ENCODE measurements at places on chromosomes 11 and 22. TPM values are rescaled to one million over a fixed set of nuclear protein-coding genes. Genes with fewer than 3 reads are reported as not detected.

Gene DBX1
- total RNA-seq: 0.15 TPM

Gene CLTCL1
- 11.7 TPM for total RNA-seq

Gene SCN3B
- total RNA-seq: 0.64 TPM

- H3K4me1 ChIP-seq: no peaks in the 10 kb centered on the region
- H3K4me3 ChIP-seq: peak overlapping the region; percentile 85
- no peak for DNase-seq
- no peak overlapping the region for H3K27ac ChIP-seq
These were observed 25.1 kb downstream of the RGL4 start for GRCh38 chr22:23715806-23716375.

GRCh38 chr11:9038541-9038940, 34.7 kb upstream of the NRIP3 start:
- no peaks in the 10 kb centered on the region for H3K27me3 ChIP-seq
- H3K4me1 ChIP-seq: no peaks in the 10 kb centered on the region
- H3K27ac ChIP-seq: no peak overlapping the region
- H3K4me3 ChIP-seq: no peak overlapping the region
- H3K36me3 ChIP-seq: no peaks in the 10 kb centered on the region

DNA sequence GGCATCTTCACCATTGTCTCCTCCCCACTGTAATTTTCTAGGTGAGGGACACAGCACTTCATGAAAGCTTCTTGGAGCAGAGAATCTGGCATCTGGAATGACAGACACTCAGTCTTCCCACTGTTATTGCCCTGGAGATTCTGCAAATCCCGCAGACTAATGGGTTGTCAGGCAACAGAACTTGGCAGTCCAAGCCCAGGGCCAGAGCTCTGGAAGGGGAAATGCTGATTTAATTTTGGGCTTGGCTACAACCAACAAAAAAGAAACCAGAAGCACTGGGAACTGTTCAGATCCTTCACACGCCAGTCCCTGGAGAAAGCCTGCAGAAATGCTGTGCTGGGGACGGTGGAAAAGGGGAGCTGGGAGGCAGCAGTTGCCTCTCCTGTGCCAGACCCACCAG, 71.5 kb upstream of the BID start:
- peaks cover 11% of the 10 kb centered on the region for H3K36me3 ChIP-seq
- H3K27me3 ChIP-seq: no peaks in the 10 kb centered on the region
- no peaks in the 10 kb centered on the region for H3K4me1 ChIP-seq
- no peak overlapping the region for H3K27ac ChIP-seq
- no peak overlapping the region for H3K4me3 ChIP-seq

DNA sequence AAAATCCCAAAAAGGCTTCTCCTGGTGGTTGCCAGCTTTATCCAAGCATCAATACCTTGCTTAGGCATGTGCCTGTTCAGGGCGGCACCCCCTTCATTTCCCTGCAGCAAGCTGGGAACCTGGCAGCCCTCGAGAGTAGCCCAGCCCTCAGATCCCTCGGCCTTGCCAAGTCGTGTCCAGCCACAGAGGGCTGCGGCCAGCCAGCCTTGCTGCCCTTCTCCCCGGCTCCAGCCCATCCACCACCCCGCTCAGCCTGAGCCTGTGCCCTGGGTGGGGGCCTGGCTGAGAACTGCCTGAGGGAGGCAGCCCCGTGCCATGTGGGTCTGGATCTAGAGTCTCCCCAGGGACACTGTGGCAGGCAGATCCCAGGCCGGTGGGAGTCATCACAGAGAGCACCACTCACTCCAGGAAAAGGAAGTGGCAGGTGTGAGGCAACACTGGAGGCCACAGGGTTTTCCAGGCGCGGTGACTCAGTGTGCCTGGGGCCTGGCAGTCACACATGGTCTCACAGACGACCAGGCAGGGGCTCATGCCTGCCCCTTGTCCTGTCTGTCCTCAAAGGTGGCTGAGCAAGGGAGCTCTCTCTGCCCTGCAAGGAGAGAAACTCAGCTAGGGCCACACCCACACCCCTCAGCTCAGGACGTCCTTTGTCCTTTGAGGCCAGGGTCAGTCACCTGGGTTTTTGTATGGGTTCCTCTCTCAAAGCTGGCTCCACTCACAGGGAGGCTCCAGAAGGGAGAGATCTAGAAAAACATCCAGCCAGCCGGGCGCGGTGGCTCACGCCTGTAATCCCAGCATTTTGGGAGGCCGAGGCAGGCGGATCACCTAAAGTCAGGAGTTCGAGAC, 12.2 kb upstream of the CDC42BPG start:
- H3K27ac ChIP-seq: no peak overlapping the region
- no peak for DNase-seq
- H3K4me3 ChIP-seq: no peak overlapping the region

GRCh38 chr11:73313652-73314051, 5.6 kb downstream of the ARHGEF17 start:
- H3K36me3 ChIP-seq: peaks cover 2% of the 10 kb centered on the region
- H3K4me1 ChIP-seq: no peaks in the 10 kb centered on the region
- no peak for DNase-seq
- no peak overlapping the region for H3K4me3 ChIP-seq
- H3K27ac ChIP-seq: no peak overlapping the region
- no peaks in the 10 kb centered on the region for H3K27me3 ChIP-seq

Gene NAALAD2
- total RNA-seq: 1.8 TPM

GRCh38 chr11:131522851-131523250, 152.4 kb downstream of the NTM start:
- no peaks in the 10 kb centered on the region for H3K27me3 ChIP-seq
- H3K36me3 ChIP-seq: no peaks in the 10 kb centered on the region
- no peaks in the 10 kb centered on the region for H3K4me1 ChIP-seq
- no peak for DNase-seq

DNA sequence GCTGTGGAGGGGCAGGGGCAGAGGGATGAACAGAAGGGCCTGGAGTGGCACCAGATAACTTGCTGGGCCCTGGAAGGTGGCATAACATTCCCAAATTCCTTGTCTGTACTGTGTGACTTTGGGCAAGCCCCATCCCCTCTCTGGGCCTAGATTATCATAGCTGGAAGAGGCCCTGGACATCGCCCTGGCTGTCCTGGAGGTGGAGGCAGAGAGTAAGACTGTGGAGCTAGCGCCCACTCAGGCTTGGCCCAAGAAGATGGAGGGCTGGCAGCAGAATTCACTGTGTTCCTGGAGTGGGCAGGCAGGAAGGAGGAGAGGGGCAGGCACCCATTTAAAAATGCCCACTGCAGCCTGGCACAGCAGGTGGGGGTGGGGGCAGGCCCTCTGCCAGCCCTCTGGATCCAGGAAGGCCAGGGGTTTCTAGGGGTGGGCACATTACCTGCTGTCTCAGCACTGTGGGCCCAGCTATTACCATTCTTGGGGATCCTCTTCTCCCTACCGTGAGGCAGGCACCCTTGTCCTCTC, 22.6 kb downstream of the ARHGEF17 start:
- H3K27me3 ChIP-seq: peaks cover 28% of the 10 kb centered on the region
- H3K4me3 ChIP-seq: no peak overlapping the region
- DNase-seq: no peak

GRCh38 chr11:72685560-72686480, 11.6 kb upstream of the PDE2A start:
- H3K4me3 ChIP-seq: no peak overlapping the region
- DNase-seq: no peak
- peaks cover 37% of the 10 kb centered on the region for H3K36me3 ChIP-seq
- H3K27me3 ChIP-seq: no peaks in the 10 kb centered on the region
- no peaks in the 10 kb centered on the region for H3K4me1 ChIP-seq

Gene ME3
- total RNA-seq: 2.2 TPM

Gene TRPM5
- not detected for total RNA-seq

Gene NNMT
- total RNA-seq: not detected

- H3K27ac ChIP-seq: no peak overlapping the region
- H3K4me3 ChIP-seq: no peak overlapping the region
These were observed 84.4 kb downstream of the MED15 start for GRCh38 chr22:20591660-20592310.

- DNase-seq: no peak
- H3K4me1 ChIP-seq: peaks cover 5% of the 10 kb centered on the region
These were observed 3.6 kb upstream of the ME3 start for GRCh38 chr11:86676010-86676409.

DNA sequence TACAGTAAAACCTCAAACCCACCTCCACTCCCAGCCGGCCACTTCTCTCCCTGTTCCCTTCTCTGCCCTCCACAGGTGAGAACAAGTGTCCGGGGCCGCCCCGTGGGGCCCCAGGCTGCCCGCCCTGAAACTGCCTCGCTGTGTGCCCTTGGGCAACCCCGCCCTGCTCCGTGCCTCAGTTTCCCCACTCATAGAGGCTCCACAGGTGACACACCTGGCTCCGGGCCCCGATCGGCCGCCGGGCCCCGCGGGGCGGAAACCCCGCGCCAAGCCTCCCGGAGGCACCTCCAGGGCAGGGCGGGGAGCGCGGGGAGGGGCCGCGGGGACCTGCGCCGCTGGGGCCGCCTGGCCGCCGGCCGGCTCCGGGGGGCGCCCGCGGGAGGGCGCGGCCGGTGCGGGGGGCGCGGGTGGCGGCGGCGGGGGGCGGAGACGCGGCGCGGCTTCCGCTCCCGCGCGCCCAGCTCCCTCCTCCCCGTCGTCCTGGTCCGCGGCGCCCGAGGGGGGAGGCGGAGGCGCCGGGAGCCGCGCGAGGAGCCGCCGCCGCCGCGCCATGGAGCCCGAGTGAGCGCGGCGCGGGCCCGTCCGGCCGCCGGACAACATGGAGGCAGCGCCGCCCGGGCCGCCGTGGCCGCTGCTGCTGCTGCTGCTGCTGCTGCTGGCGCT, at the start of gene LRP5:
Gene LRP5, plus strand, starts transcription at position 475 of the 663 bp plus-strand sequence. Its CDS starts 124 bp downstream, at position 599.
- no peak for DNase-seq
- H3K27ac ChIP-seq: no peak within 1 kb of the TSS
- no peaks in the 10 kb centered on the region for H3K36me3 ChIP-seq
- peaks cover 2% of the 10 kb centered on the region for H3K4me1 ChIP-seq
- H3K4me3 ChIP-seq: peak within 1 kb of the TSS; percentile 87
- H3K27me3 ChIP-seq: no peaks in the 10 kb centered on the region

GRCh38 chr11:124605719-124606118, 5.5 kb upstream of the PANX3 start:
- no peaks in the 10 kb centered on the region for H3K36me3 ChIP-seq
- no peak overlapping the region for H3K27ac ChIP-seq
- no peaks in the 10 kb centered on the region for H3K27me3 ChIP-seq
- no peak for DNase-seq

DNA sequence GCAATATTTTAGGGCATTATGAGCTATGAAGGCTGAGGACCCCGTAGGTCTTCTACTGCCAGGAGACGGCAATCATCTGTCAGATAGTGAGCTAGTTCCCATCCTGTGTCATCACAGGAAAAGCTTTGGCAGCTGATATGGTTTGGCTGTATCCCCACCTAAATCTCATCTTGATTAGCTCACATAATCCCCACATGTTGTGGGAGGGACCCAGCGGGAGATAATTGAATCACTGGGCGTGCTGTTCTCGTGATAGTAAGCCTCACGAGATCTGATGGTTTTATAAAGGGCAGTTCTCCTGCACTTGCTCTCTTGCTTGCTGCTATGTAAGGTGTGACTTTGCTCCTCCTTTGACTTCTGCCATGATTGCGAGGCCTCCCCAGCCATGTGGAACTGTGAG, 18.1 kb downstream of the CSRP3 start:
- no peak overlapping the region for H3K27ac ChIP-seq
- no peaks in the 10 kb centered on the region for H3K27me3 ChIP-seq

- H3K4me3 ChIP-seq: peak overlapping the region; percentile 79
- H3K27me3 ChIP-seq: no peaks in the 10 kb centered on the region
- H3K4me1 ChIP-seq: peaks cover 10% of the 10 kb centered on the region
These were observed 466 bp downstream of the FAM168A start for GRCh38 chr11:73597336-73597955.

DNA sequence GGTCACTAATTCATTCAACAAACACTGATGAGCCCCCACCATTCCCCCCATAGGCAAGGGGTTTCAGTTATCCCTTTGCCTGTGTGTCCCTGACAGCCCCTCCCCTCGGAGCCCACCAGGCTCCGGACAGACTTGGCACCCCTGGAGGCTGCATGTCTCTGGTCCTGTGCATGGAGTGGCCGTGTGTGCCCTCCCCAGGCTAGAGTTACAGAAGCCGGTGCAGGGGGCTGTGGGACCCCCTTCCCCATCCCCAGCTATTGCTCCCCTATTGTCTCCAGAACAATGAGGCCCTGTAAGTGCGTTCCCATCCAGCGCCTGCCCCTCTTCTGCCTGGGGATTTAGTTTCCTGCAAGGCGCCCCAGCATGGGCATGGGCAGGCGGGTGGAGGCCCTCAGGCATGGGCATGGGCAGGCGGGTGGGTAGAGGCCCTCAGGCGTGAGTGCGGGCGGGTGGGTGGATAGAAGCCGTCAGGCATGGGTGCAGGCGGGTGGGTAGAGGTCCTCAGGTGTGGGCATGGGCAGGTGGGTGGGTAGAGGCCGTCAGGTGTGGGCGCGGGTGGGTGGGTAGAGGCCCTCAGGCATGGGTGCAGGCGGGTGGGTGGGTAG, 1.5 kb downstream of the MUC2 start:
- H3K36me3 ChIP-seq: no peaks in the 10 kb centered on the region
- no peaks in the 10 kb centered on the region for H3K27me3 ChIP-seq
- H3K4me1 ChIP-seq: no peaks in the 10 kb centered on the region
- H3K27ac ChIP-seq: no peak overlapping the region
- no peak for DNase-seq

GRCh38 chr22:28398355-28398754, 281.3 kb downstream of the TTC28 start:
- DNase-seq: no peak
- H3K27ac ChIP-seq: no peak overlapping the region
- peaks cover 2% of the 10 kb centered on the region for H3K36me3 ChIP-seq
- H3K4me3 ChIP-seq: no peak overlapping the region
- no peaks in the 10 kb centered on the region for H3K4me1 ChIP-seq
- H3K27me3 ChIP-seq: no peaks in the 10 kb centered on the region

- H3K4me1 ChIP-seq: 0 out of 2 replicates have a peak, but pooled peaks cover 3% of the 10 kb centered on the region
- no peak for DNase-seq
- no peaks in the 10 kb centered on the region for H3K36me3 ChIP-seq
- H3K27me3 ChIP-seq: no peaks in the 10 kb centered on the region
- H3K4me3 ChIP-seq: no peak overlapping the region
These were observed 80.1 kb upstream of the BIRC3 start for GRCh38 chr11:102237096-102237735.

- no peaks in the 10 kb centered on the region for H3K4me1 ChIP-seq
- no peaks in the 10 kb centered on the region for H3K27me3 ChIP-seq
- H3K4me3 ChIP-seq: no peak overlapping the region
- peak; percentile 74 for DNase-seq
- H3K36me3 ChIP-seq: no peaks in the 10 kb centered on the region
These were observed 10.5 kb upstream of the MGAT3 start for GRCh38 chr22:39446239-39446721.

DNA sequence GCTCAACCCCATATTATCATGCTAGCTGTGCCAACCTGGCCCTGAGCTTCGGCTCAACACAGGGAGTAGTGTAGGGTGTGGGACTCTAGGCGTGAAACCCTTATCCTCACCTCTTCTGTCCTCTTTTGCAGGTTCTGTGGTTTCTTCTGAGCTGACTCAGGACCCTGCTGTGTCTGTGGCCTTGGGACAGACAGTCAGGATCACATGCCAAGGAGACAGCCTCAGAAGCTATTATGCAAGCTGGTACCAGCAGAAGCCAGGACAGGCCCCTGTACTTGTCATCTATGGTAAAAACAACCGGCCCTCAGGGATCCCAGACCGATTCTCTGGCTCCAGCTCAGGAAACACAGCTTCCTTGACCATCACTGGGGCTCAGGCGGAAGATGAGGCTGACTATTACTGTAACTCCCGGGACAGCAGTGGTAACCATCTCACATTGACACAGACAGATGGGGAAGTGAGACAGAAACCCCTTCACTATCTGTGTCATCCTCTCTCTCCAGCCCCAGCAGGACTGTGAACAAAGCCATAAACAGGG, 76.4 kb downstream of the GGTLC2 start:
- no peaks in the 10 kb centered on the region for H3K36me3 ChIP-seq
- H3K4me1 ChIP-seq: no peaks in the 10 kb centered on the region
- H3K4me3 ChIP-seq: no peak overlapping the region

Measured in H9 (cell line).